ENCODE measurements at places on chromosomes 7 and 10.
A peak's percentile ranks its signal among the peaks of the same experiment; 100 is the strongest.

- DNase-seq, result peak; percentile 2
Observed at GRCh38 chr10:19347621-19348020, 299.0 kb downstream of the MALRD1 start.

DNA sequence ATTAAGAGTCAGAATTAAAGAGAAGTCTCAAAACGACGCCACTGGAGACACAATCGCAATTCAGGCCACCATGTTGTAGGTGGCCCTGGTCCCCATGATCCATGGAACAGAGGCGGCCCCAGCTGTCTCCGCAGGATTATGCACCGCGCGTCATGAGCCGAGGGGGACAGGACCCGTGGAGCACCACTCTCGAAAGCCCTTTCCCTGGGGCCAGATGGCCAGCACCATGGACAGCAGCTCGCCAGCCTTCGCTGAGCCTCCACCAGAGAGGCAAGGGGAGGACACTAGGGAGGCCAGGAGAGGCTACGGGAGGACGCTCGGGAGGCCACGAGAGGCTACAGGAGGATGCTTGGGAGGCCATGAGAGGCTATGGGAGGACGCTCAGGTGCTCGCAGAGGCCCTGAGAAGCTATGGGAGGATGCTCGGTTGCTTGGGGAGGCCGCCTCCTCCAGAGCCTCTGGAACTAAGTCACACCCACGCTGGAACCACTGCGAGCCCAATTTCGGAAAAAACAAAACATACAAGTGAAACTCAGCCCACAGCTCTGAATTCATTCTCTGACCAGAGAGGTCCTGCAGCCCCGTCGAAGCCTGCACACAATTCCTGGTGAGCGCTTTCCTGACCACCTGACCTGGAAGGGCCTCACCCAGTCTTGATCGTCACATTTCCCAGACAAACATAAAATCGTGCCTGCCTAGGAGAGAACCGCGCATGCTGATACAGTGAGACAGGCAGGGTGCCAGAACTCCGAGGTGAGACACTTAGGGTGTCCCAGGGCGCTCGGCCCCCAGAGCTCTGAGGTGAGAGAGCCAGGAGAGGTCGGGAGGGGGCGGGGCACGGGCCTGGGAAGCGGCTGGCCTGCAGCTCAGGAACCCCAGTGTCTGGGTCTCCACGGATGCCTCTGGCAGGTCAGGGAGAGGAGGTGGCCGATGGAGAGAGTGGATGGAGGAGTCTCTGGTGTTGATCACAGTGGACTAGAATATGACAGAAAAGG, 224.4 kb downstream of the PTPRN2 start:
- DNase-seq, result no peak

GRCh38 chr10:103852189-103852711, 3.1 kb downstream of the SH3PXD2A start:
- no peak for DNase-seq

DNA sequence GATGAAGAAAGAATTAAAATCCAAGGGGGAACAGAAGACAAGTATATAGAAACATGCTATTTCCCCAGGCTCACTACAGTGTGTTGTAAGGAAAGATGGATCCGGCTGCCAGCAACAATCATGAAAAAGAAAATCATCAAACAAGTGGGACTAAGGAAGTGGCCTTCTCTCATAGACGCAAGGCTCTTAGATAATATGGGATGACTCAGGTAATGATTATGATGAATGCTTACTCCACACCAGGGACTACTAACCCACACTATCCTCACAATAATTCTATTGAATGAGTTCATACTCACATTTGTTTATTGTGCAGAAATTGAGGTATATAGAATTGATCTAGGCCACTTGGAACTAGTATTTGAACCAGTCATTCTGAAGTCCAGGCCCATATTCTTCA, 111.2 kb upstream of the BET1 start:
- no peak for DNase-seq

GRCh38 chr10:18650404-18650997, 886 bp downstream of the NSUN6 start:
- peak; percentile 28 for DNase-seq

DNA sequence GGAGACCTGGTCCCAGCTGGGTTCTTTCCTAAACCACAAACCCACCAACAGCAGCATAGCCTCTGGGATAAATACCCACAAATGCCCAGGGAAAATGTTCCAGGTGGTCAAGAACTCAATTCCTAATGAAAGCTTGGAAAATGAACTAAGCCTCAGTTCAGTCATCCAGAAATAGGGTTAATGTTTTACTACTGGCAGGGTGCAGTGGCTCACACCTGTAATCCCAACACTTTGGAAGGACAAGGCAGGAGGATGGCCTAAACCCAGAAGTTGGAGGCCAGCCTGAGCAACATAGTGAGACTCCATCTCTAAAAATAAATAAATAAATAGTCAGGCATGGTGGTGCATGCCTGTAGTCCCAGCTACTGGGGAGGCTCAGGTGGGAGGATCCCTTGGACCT, 82.2 kb downstream of the SVOPL start:
- DNase-seq, result no peak

DNA sequence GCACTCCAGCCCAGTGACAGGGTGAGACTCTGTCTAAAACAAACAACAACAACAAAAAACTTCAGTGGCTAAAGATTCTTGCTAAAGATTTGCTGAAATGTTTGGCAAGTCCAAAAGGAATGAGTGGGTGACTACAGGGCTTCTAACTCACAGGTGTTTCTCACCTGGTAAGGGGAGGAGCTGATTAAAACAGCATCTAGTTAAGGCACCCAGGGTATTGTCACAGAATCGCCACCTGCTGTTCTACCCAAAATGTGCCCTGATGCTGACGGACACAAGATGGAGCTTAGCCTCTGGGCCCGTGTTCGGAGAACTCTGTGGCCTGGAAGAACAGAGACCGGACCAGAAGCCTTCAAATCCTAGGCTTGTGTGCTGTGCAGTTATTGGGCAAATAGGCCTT, 336.0 kb upstream of the GALNT17 start:
- no peak for DNase-seq

DNA sequence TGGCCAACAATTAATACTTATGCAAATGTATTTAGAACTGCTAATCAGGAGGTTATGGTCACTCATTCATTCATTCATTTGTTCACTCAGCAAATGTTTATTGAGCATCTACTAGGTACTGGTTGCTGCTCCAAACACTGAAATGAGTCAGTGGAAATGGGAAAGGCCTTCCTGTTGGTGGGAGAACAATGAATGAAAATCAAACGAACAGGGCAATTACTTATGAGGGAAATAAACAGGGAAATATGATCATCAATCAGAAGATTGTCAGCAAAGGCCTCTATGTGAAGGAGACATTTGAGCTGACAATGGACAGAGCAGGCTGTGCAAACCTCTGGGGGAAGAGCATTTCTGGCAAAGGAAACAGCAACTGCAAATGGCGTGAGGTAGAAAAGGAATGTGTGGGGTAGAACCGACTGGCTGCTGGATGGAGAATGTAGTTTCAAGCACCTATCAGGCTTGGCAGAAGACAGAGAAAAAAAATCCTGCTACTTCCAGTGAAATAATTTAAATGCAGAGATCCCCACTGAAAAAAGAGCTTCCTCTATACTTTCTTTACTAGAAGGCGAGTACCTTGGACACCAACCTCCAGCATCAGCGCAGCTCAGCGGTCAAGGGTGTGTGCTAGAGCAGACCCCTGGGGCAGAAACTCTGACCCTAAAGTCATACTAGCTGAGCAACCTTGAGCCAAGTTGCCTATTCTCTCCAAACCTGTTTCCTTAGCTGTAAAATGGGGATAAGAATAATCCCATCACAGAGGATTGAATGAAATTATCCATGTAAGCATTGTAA, 108.8 kb upstream of the EEPD1 start:
- no peak for DNase-seq

GRCh38 chr7:11848251-11848650, 16.3 kb upstream of the THSD7A start:
- DNase-seq, result no peak

DNA sequence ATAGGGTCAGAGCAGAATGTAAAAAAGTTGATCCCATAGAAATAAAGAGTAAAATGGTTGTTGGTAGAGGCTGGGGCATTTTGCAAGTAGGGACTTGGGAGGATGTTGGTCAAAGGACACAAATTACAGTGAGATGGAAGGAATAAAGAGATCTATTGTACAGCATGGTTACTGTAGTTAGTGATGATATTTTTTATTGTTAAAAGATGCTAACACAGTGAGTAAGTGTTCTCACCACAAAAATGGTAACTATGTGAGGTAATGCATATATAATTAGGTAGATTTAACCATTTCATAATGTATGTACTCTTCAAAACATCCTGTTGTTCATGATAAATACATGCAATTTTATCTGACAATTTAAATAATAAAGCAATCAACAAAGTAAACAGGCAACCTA, 280.7 kb upstream of the MAGI2 start:
- no peak for DNase-seq

DNA sequence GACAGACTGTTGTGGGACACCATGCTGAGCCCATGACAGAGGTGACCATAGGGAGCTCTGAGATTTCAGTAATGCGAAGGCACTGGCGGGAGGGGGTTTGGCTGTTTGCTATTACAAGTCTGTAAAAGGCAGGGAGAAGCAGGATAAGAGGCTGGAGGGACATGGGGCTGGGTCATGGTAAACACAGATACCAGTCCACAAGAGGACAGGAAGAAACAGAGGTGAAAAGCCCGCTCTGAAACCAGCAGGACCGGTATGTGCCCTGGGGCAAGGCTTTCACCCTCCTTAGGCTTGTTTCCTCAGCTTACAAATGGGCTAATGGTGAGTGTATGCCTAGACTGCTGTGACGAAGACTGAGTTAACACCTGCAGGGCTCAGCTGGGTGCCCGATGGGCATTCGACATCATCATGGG, 34.1 kb downstream of the ANXA11 start:
- peak; percentile 54 for DNase-seq

DNA sequence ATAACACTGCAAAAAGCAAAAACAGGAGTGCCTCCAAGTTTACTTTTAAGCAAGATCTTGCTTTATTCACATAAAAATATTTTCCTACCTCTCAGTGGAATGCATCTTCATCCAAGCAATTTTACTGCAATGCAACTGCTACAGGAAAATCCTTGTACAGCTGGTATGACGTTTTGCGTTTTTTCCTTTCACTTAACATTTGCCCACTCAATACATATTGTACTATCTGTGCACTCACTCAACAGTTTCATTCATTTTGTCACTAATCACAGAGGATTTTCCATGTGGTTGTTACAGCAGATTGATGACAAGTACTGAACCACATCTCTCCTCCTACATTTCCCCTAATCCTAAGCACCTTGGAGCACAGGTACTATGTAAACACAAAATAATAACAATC, 222.0 kb upstream of the IMMP2L start:
- DNase-seq, result peak; percentile 79

DNA sequence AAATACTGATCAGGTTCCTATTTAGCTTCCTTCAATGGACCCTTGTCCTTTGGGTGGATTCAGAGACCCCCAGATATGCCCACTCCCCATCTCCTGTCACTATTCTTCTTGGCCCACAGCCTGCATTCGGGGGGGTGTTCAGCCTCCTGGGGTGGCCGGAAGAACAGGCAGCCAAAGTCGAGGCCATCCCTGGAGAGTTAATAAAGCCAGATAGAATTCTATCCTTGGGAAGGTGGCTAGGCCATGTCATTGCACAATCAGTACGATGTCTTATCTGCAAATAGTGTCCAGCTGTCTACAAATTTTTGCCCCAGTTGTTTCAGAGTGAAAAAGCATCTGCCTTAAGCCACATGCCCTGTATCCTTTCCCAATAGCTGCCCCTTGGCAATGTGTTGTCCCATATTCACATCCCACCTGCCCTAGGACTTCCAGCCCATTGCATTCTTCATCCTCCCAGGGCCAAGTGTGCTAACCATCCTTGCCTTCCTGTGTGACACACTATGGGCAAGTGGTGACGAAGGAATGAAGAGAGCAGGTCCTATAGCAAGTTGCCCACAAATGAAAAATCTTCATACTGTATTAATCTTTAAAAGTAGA, 9.9 kb upstream of the FAM107B start:
- DNase-seq, result no peak

DNA sequence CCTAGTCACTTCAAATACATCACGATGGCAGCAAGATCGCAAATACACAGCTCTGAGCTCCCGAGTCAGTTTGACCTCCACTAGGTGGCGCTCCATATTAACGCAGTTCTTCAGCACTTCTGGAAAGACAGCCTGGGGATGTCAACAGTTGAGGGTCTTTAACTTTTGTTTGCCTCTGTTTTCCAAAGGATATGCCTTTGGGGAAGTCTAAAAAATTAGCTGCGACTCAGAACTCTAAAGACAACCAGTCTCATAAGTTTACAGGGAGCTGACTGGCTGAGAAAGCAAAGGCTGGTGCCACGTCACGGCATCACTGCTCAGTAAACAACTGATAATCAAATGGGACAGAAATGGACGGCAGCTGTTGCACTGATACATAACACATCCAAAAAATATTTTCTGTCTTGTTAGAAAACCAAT, 458.8 kb downstream of the SORCS1 start:
- DNase-seq, result peak; percentile 61

- DNase-seq, result peak; percentile 24
Observed at GRCh38 chr10:71727738-71728737, 8.5 kb upstream of the C10orf105 start.

- no peak for DNase-seq
Observed at GRCh38 chr7:133434246-133434865, 181.5 kb downstream of the EXOC4 start.

DNA sequence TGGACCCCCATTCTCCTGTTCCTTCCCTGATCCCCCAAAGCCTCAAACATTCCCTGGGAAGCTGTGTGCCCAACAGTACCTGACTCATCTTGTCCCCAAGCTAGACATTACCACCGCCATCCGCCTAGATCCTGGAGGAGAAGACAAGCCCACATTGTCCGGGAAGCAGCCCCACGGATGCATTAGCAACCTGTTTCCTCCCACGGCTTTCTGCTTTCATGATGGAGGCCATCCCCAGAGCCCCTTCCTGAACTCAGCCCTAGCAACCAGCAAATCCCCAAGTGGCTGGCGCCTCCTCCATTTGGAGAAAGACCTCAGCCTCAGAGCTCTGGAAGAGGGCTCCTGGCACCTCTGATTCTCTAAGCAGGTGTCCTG, 2.3 kb upstream of the SLC29A3 start:
- DNase-seq, result no peak

GRCh38 chr7:137932881-137933269, 69.0 kb downstream of the CREB3L2 start:
- DNase-seq, result no peak

DNA sequence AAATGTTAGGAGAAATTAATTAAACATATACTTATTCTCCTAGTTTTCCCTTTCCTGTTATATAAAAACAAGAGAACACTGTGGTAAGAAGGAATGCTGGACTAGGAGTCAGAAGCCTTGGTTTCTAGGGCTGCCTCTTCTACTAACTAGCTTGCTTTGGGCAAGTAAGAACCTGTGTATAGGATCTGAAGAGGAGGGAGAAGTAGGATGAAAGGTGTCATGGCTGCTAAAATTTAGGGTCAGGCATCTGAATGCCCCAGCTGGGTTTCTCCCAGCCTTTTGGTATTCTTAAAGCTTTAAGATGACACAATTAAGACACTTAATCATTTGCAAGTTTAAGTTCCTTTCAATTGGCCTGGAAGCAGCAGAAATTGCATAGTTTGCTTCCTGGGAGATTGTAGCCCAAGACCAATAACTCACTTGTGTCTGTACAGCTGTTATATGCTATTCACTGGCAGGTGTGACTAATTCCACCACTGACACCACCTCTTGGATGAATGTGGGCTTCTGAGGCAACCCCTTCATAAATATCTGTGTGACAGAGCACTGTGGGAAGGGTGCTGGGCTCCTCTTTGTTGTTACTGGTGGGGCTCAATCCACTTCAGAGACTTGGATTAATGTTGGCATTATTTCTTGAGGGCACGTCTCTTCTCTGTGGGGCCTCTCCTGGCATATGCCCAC, 137.2 kb downstream of the LRMDA start:
- no peak for DNase-seq

- DNase-seq, result no peak
Observed at GRCh38 chr7:50351267-50351666, 46.8 kb downstream of the IKZF1 start.

GRCh38 chr7:87424075-87424474, 51.4 kb downstream of the ABCB4 start:
- DNase-seq, result no peak

All from NCI-H1417 (cell line).